ENCODE measurements at places on chromosomes 2 and 18.

- no peak for DNase-seq
Measured at GRCh38 chr18:24585996-24586566, 125.6 kb downstream of the HRH4 start.

- DNase-seq: no peak
Measured at GRCh38 chr2:25251071-25251421, 82.7 kb upstream of the POMC start.

DNA sequence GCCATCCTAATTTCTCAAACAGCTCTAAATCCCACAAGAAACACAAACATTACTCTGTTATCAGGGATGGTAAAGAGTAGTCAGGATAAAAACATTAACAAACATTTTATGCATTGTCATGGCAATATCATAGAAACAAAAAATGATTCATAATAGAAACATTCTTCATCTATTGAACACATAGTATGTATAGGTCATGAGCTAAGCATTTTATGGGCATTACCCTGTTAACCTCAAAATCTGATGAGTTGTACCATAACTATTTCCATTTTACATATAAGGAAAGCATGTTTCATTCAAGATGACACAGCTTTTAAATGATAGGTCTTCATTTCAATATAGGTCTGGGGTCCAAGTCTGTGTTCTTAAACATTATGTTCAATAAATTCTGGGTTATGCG lies 344.9 kb downstream of the RND3 start:
- no peak for DNase-seq

- no peak for DNase-seq
Measured at GRCh38 chr2:224982910-224983711, 59.2 kb downstream of the DOCK10 start.

GRCh38 chr2:100964681-100965169 lies 37.4 kb upstream of the RPL31 start:
- DNase-seq: no peak

Measured in stimulated activated CD8-positive, alpha-beta memory T cell treated with anti-CD3 and anti-CD28 coated beads, Interleukin-7, amount 100 ng/mL, for 1 hour (primary cell).